ENCODE measurements at places on chromosomes 1 and 21.

DNA sequence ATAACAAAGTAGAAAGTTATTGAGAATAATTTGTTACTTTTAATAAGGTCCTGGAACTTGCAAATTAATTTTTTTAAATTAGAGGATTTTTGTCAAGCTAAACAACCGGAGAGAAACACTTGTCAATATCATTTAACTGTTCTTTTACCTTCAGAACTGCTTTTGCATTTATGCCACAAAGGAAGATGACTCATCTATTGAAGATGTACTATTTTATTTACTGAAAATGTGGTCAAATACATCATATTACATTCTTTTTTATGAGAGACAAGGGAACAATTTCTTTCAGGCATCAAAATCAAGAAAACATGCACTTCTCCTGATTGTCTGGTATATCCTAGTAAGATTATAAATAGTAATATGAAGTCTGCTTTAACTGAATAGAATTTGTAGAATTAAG is 558.2 kb upstream of the PRMT6 start:
- DNase-seq, result no peak

- DNase-seq, result no peak
Observed at GRCh38 chr1:114466334-114467014, 44.5 kb downstream of the TRIM33 start.

- DNase-seq, result no peak
Observed at GRCh38 chr1:203596673-203597210, 29.9 kb upstream of the ATP2B4 start.

GRCh38 chr1:205294175-205294917 is 27.2 kb downstream of the NUAK2 start:
- no peak for DNase-seq

- no peak for DNase-seq
Observed at GRCh38 chr1:47678464-47678980, 240.7 kb downstream of the FOXD2 start.

GRCh38 chr1:112431038-112431437 is 35.0 kb downstream of the CTTNBP2NL start:
- no peak for DNase-seq

DNA sequence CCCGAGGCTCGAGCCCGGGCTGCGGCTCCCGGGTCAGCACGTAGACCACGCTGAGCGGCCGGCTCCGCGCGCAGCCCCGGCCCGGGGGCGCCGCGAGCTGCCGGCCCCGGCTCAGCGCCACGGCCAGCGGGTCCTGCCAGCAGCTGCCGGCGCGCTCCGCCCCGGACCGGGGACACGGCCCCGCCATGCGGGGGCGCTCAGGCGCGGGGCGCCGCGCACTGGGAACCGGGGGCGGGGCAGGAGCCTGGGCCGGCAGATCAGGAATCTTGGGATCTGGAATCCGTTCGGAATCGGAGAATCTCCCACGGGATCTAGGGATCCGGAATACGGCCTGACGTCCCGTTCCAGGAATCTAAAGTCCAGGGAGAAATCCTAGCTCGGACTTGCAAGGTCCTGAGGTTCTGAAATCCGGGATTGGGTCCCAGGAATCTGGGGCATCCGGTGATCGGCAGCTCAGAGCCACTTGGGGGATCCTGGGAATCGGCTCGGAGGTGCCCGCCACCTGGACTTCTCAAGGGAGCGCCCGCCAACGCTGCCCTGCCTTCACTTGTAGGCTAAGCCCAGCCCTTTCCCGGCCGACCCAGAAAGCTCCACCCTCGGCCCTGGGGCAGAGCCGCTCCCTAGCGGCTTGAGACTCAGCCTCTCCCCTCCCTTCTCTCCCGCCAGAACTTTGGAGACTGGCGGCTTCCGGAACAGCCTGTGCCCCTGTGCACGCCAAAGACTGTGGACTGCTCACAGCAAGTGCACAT is at the start of gene MAP3K6:
Gene MAP3K6 (minus strand): TSS at position 551 of the 749 bp plus-strand sequence. CDS start 364 bp downstream, at position 187.
- DNase-seq, result peak; percentile 64

DNA sequence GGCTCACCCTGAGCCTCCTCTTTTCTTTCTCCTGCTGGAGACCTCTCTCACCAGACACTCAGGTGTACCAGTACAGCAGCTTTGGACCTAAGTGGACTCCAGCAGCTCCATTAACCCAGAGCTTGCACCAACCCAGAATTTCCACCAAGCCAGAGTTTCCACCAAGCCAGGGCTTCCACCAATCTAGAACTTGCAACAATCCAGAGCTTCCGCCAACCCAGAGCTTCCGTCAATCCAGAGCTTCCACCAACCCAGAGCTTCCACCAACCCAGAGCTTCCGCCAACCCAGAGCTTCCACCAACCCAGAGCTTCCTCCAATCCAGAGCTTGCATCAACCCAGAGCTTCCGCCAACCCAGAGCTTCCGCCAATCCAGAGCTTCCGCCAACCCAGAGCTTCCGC is 23.2 kb downstream of the CRYAA start:
- DNase-seq, result no peak

GRCh38 chr21:34910396-34910795 is 138.7 kb downstream of the RUNX1 start:
- DNase-seq, result no peak

DNA sequence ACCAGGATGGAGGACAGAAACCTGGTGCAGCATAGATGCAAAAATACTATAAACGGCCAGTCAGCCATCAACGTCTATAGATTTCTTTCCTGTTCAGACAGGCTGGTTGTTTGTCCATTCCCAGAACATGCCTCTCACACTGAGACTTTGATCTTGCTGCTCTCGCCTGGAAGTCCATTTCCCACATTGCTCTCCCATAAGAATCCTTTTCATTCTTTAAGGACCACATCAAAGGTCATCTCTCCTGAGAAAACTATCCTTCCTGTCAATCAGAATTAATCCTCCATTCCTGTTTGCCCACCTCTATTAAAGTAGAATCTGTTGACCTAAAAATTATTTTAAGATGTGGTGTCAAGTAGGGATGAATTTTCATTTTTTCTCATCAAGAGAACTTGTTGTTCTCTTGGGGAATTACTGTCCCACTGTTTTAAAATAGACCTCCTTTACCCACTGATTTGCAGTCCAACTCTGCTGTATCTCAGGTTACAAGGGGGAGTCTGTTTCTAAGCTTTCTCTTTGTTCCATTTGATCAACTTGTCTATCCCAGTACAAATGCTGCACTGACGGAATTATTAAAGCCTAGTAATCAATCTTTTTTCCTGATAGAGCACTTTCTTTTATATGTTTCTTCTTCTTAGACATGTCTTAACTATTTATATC is 172.7 kb downstream of the PATJ start:
- DNase-seq, result no peak

- DNase-seq, result no peak
Observed at GRCh38 chr1:233959971-233960370, 55.5 kb downstream of the SLC35F3 start.

DNA sequence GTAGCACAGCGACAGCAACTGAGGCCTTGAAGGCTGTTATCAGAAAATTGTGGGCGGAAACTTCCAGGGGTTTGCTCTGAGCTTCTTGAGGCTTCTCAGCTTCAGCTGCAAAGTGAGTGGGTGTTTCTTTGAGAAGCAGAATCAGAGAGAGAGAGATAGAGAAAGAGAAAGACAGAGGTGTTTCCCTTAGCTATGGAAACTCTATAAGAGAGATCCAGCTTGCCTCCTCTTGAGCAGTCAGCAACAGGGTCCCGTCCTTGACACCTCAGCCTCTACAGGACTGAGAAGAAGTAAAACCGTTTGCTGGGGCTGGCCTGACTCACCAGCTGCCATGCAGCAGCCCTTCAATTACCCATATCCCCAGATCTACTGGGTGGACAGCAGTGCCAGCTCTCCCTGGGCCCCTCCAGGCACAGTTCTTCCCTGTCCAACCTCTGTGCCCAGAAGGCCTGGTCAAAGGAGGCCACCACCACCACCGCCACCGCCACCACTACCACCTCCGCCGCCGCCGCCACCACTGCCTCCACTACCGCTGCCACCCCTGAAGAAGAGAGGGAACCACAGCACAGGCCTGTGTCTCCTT is at the start of gene FASLG:
Gene FASLG (plus strand): TSS at position 233 of the 583 bp plus-strand sequence. CDS start 99 bp downstream, at position 332.
- peak; percentile 59 for DNase-seq

DNA sequence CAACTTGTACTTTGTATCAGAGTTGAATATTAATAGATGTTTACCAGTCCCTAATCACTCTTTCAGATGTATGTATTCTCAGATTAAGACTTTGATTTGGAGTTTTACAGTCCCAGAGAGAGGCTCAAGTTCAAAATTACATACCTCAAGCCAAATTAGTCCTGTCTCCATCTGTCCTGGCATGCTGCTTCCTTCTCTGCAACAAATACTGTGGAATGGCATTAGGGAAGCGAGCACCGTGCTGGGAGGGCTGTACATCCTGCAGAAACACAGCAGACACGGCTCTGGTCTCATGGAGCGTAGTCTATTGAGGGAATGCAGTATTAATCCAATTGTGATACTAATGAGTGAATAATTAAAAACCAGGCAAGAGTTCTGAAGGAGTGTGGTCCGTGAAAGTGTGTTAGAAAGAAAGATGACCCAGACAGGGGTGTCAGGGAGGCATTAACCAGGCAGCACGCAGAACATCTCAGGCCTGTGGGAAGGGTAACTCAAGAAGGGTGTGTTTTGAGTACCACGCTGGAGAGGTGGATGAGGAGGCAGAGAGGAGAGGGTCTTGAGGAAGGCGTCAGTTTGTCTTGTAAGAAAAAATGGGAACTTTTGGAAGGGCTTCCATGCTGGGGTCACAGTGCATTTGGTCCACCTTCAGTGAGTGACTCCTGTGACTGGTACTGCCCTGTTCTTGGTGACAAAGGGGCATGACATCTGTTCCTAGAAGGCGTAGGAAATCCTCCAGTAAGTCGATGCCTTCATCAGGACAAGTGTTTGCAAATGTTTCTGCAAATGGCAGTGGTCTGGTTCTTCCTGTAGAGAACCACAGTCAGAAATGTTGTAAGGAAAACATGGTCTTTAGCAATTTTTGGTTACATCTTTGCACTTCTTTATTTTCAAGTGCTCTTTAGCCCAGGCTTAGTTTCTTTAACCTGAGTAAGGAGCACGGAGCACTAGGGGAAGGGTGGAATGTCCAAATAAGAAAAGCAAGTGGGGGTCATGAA is 1.6 kb downstream of the RAB4A start:
- no peak for DNase-seq

GRCh38 chr1:38003261-38004250 is 1.8 kb downstream of the FHL3 start:
- no peak for DNase-seq

DNA sequence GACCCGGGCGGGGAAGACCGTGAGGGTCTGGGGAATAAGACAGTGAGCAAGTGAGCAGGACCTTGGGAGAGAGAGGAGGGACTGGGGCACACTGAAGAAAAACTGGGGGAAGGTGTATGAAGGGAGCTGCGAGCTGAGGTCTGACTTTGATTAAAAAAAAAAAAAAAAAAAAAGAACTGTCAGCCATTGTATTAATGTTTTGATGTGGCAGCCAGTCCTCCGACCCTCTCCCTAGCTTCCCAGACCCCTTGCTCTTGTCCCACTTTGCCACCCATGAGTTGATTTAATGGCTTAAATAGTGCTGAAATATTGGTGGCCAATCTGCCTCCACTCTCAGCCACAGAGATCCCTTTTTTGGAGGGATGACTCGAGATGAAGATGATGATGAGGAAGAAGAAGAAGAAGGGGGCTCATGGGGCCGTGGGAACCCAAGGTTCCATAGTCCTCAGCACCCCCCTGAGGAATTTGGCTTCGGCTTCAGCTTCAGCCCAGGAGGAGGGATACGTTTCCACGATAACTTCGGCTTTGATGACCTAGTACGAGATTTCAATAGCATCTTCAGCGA is 652 bp downstream of the HAX1 start:
- DNase-seq, result no peak

GRCh38 chr1:169733924-169734323 is at the start of gene SELE:
Gene SELE (minus strand): TSS chr1:169734079. CDS start chr1:169733612, 467 bp downstream.
- no peak for DNase-seq

DNA sequence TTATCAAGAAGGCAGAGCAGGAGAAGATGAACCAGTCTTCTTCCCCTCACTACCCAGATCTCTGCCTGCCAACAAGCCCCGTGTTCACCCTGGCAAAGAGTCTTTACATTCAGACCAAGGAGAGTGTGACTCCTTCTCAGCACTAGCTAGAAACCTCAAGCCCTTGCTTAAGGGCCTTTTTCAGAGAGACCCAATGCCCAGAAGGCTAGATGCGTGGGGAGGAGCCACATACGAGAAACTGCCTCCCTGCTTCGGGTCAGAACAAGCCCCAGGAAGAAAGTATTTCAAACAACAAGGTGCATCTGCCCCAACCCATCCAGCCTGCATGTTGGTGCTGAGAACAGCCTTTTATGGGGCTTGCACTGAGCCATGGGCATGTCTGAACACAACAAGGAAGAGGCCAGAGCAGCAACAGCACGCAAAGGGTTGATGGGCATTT is 152.7 kb upstream of the CAMK1G start:
- no peak for DNase-seq

DNA sequence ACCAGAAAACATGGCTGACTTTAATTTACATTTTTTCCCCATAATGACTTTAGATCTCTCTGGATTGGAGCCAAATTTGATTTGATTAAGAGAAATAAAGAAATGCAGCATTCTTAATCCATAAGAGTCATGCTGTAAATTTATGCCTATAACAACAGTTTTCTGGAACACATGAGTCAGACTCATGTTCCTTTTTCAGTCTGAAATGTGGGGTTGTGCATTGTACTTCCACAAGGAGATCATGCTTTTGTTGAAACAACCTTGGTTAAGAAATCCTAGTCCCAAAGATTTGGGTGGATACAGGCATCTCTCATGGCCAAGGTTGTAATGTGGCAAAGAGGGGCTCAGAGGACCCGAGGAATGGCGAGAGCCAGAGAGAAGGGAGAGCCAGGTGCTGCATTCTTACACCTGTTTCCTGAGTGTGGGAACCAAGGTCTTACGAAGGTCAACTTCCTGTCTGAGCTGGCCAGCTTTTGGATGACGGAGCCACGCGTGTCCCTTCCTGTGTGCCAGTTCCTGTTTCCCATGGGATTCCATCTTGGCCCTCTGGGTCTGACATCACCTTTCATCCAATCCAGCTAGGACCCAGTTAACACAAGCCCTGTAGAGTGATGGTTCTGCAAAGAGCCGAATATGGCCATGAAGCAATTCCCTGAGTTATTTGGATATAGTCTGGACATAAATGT is 23.1 kb downstream of the CLDN14 start:
- no peak for DNase-seq
